ENCODE measurements at places on chromosomes 12 and 14.
A peak's percentile ranks its signal among the peaks of the same experiment; 100 is the strongest.

- DNase-seq: no peak
Measured at GRCh38 chr14:100890061-100890850, 13.3 kb downstream of the RTL1 start.

GRCh38 chr12:106090591-106091445 lies 47.9 kb downstream of the NUAK1 start:
- no peak for DNase-seq

DNA sequence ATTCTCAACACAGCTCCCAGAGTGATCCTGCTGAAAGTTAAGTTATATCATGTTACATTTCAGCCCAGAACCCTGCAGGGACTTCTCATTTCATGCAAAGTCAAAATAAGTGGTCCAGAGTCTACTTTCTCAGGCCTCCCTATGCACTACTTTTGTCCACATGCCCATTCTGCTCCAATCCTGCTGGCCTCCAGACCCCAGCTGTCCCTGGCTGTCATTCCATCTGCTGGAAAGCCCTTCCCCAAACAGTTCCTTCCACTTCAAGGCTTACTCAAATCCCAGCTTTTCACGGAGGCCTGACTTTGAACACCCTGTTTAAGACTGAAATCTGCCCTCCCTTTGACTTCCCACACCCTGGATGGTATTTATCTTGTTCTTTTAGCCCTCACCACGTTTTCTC lies 109.8 kb upstream of the DNM1L start:
- DNase-seq: no peak

- no peak for DNase-seq
Measured at GRCh38 chr14:23559010-23559925, 3.2 kb downstream of the THTPA start.

GRCh38 chr14:23299986-23300686 lies 2.5 kb downstream of the PPP1R3E start:
- DNase-seq: no peak

DNA sequence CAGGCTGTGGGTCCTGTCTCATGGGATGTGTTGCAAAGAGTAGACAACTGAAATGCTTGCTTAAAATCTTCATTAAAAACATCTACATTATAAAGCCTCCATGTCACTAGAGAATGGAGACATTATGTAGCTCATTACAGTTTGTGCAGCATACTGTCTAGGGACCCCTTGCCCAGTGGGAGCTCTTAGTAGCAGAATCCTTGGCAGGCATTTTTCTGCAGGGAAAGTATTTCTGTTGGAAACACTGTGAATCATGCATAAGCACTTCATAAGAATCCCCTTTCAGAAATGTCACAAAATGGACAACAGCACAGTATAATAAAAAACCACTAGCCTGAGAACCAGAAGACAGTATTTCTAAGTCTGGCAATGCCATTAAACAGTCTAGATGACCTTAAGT lies 174.3 kb downstream of the MGAT4C start:
- DNase-seq: no peak

DNA sequence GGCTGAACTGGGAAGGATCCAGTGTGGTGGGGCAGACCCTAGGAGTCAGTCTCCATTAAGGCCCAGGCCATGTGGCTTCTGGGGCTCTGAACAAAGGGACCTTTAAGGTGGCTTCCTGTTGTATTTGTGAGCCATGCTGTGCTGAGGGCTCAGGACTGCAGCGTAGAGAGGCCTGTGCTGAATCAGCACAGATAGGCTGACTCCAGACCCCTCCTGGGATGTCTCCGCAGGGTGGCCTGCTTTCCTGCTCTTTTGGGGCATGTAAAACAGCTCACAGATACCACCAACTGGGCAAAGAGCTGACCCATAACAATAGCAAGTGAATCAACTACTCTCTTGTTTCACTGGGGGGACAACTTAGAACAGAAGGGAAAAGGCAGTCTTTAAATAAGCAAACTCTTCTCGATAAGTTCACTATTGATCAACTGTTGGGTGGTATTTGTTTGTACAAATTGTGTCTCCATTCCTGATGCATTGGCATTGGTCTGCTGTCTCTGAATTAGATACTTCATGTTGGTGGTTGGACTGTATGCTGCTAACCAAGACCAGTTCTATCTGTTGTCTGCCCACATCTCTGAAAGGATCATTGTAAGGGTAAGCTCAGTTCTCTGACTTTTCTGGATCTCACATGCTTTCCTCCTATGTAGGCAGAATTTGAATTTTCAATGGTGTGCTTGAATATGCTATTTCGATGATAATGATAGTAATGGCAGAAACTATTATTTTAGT lies 71.8 kb downstream of the MYRFL start:
- DNase-seq: no peak

DNA sequence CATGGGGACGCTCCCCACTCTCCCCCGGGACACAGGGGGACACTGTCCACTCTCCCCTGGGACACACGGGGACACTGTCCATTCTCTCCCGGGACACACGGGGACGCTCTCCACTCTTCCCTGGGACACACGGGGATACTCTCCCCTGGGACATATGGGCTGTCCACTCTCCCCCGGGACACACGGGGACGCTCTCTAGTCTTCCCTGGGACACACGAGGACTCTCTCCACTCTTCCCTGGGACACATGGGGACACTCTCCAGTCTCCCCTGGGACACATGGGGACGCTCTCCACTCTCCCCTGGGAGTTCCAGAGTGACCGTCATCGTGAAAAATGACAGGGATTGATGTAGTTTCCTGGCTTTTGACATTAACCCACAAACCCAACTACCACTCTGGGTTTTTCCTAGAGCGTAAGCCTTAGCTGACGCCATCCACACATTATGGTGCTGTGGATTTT lies 3.0 kb upstream of the P2RX2 start:
- DNase-seq: no peak

- no peak for DNase-seq
Measured at GRCh38 chr14:104751539-104752422, 1.2 kb upstream of the SIVA1 start.

GRCh38 chr12:102480406-102480805 lies at the start of gene IGF1:
TSS of gene IGF1 (minus strand) at chr12:102480563. CDS start at chr12:102480381, 182 bp downstream.
- no peak for DNase-seq

DNA sequence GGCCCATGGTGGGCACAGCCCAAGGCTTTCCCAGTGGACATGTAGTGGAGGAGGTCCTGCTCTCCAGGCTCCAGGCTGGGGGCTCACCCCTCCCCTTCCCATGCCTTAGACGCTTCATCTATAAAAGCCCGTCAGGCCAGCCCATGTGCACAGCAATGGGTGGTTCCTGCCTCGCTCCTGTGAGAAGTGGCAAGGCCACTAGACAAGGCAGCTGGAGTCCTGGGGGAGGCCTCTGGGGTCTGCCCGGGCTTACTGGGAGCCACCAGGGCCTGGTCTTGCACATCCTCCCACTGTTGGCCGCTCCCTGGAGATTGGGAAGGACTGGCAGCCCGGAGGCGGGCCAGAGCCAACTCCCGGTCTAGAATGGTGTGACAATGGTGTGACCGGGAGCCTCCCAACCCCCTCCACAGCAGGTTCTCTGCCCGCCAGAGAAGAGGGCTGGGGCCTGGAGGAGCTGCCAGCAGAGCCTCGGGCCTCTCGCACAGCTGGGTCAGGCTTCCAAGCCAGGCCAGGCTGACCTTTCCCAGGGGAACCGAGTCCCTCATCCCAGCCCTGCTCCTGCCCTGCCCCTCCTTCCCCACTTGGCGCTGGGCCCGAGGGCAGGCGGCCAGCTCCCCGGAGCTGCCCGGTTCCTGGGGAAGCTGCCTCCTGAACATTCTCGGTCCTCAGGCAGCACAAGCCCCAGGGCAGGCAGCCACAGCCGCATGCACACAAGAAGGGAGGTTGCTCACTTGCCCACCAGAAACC lies 97.9 kb downstream of the RFLNA start:
- DNase-seq: no peak

GRCh38 chr14:96422992-96423391 lies 31.1 kb downstream of the AK7 start:
- no peak for DNase-seq

- DNase-seq: no peak
Measured at GRCh38 chr12:116950628-116951325, 40.0 kb downstream of the FBXW8 start.

- DNase-seq: no peak
Measured at GRCh38 chr14:95026851-95027463, 130.4 kb downstream of the DICER1 start.

DNA sequence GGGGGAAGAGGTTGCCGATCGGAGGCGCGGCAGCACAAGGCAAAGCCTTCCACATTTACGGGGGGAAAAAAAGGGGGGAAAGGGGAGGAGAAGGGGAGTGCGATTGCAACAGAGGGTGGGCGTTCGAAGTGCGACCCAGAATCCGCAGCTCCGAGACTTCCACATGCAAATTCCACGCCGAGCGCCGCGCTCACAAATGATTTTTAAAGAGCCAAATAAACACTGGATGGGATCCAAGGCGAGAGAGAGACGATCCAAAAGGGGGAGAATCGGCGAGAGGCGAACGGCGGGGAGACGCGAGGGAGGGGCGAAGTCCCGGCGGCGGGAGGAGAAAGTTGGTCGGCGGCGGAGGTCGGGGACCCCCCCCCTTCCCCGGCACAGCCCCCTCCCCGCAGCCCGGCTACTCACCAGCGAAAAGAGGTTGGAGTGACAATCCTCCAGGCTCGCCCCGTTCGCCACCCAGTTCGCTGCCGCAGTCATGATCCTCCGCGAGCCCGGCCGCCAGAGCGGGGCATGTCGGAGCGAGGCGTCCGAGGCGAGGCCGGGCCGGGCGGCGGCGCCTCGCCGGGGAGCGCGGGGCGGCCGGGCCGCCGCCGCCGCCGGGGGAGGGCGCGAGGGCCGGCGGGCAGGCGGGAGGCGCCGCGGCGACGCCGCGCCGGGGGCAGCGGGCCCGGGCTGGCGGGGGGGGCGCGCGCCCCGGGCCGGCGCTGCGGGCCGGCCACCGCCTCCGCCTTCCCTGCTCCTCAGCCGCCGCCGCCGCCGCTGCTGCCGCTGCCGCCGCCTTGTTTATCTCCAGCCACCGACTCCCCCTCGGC lies 634 bp downstream of the MED13L start:
- DNase-seq: peak; percentile 33

- no peak for DNase-seq
Measured at GRCh38 chr14:33123281-33123680, 184.6 kb downstream of the NPAS3 start.

- DNase-seq: peak; percentile 12
Measured at GRCh38 chr14:68794130-68794850, 1.4 kb upstream of the ZFP36L1 start.

GRCh38 chr12:124915239-124916236 lies 1.1 kb upstream of the UBC start:
- no peak for DNase-seq

GRCh38 chr12:122688291-122688690 lies 14.9 kb downstream of the HCAR2 start:
- no peak for DNase-seq

DNA sequence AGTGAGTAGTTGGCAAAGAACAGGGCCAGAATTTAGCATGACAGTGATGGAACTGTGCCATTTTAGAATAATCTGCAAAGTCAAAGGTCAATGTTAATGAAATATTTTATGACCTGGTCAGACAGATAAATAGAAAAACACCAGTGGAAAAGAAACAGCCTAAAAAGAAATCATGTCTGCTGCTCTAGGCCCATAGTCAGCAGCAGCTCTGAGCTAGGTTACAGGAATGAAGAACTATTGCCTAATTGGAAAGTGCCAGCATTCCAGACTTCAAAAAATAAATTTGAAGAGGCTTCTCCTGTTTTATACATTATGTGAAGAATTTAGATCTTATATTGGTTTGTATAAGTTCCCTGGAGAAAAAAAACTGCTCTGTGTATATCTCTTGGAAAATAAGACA lies 9.8 kb downstream of the NPC2 start:
- DNase-seq: no peak

GRCh38 chr14:53874704-53875103 lies 81.9 kb downstream of the BMP4 start:
- DNase-seq: no peak

GRCh38 chr14:26709019-26709418 lies 111.2 kb upstream of the NOVA1 start:
- DNase-seq: no peak

- no peak for DNase-seq
Measured at GRCh38 chr12:563250-563781, 99.9 kb downstream of the NINJ2 start.

DNA sequence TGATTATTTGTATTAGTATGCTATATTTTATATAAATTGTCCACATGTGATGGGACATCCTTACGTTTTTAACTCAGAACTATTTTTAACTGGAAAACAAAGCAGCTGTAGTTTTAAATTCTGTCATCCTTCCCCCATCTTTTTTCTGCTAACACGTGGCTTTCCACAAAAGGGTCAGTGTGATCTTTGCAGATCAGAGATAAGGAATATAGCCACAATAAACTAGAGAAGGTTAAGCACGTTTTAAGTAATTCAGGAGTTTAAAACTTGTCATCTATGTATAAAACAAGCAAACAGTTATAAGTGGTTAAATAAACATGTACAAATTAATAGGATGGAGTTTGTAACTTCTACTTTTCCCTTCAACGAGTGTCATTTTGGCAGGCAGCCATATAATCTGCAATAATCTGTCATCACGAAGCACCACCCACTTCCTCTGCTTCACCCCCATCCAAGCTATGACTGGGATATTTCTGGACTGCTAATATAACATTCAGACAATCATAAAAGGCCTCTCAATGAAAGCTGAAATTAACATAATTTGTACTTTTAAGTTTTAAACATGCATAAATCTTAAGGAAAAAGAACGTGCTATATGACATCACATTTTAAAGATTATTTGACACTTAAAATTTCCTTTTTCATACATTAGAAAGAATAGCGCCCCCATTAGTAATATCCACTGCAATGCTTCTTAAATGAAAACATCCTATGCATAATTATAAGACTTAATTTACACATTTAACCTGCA lies 15.3 kb downstream of the TAOK3 start:
- no peak for DNase-seq

DNA sequence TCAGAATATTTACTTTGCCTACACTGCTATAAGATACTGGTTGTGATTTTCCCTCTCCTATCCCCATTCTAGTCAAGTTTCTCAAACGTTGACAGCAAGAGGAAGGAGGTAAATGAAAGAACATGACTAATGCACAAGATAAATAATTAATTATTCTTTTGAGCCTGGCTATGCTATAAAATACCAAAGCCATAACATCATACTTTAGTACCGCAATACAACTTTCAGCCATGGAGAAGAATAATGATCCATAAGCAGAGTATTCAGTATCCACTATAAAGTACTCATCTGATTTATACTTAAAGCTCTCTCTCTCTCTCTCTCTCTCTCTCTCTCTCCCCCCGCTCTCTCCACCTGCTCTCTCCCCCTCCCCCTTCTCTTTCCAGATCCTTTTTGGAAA lies 41.3 kb downstream of the TDG start:
- DNase-seq: no peak
